A549 (cell line): ENCODE measurements at places on chromosomes 5 and 9.
A peak's percentile ranks its signal among the peaks of the same experiment; 100 is the strongest.

DNA sequence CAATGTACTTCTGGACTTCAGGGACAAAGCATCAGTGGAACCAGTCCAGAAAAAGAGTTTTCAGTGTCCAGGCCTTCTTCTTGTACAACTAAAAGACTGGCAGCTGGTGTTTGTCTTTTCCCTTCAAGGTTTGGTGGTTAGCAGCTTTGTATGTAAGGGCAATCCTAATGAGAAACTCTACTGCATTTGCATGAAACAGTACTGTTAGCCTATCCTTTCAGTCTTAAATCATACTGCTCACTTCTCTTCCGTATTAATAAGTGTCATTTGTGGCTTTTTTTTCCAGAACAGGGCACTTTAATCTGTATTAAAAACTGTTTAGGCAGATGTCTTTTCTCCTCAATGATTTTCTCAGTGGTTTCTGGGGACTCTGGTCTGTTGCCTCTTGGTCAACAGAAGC lies 48.9 kb downstream of the FAM174A start:
- DNase-seq = no peak

GRCh38 chr5:38978036-38978435 lies 96.2 kb downstream of the RICTOR start:
- no peak for DNase-seq

DNA sequence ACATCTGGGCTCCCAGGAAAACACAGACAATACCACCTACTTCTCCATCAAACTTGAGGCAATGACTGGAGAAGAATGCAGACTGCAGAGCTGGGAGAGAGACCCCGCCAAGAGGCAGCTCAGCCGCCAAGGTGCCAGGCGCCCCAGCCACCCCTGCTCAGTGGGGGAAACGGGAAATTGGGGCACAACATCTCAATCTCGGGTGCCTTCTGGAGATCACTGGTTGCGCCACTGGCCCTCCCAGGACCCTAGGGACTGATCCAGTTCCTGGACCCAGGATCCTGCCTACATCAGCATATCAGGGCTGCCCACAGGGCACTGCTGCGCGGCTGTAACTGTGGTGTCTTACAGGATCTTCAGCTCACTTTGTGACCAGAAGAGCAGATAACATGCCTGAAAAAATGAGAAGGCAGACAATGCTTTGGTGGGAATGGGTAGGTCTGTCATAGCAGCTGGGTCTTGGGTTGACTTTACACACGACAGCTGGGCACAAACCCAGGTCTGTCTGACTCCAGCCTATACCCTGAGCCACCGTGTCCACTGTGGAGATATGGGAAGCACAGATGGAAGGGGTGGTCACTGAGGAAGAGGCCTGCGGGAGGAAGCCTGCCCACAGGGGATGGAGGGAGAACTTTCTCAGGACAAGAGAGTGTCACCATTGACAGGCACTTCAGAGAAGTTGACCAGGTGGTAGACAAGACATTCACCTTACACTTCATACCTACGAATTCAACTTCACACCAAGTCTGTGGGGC lies 135.2 kb upstream of the RAPGEF1 start:
- no peak for DNase-seq

- DNase-seq = peak; percentile 44
Observed at GRCh38 chr5:181043285-181044092, 3.4 kb downstream of the BTNL9 start.

GRCh38 chr9:92632641-92633040 lies 37.3 kb downstream of the IPPK start:
- DNase-seq = no peak
